ENCODE measurements at places on chromosomes 11 and 22. TPM values are rescaled to one million over a fixed set of nuclear protein-coding genes. Genes with fewer than 3 reads are reported as not detected.
A peak's percentile ranks its signal among the peaks of the same experiment; 100 is the strongest.

- H3K27ac ChIP-seq = no peak overlapping the region
- no peak for DNase-seq
- no peaks in the 10 kb centered on the region for H3K36me3 ChIP-seq
- H3K27me3 ChIP-seq = no peaks in the 10 kb centered on the region
- H3K4me1 ChIP-seq = no peaks in the 10 kb centered on the region
Measured at GRCh38 chr11:39209981-39210380, 2249.5 kb downstream of the LRRC4C start.

GRCh38 chr22:46031965-46032851, 55.2 kb upstream of the WNT7B start:
- no peak overlapping the region for H3K4me3 ChIP-seq
- no peak for DNase-seq
- H3K4me1 ChIP-seq = peaks cover 4% of the 10 kb centered on the region
- H3K36me3 ChIP-seq = no peaks in the 10 kb centered on the region
- H3K27ac ChIP-seq = no peak overlapping the region

MS4A6A gene
- total RNA-seq = 145 TPM

- H3K27me3 ChIP-seq = no peaks in the 10 kb centered on the region
- no peak overlapping the region for H3K4me3 ChIP-seq
- H3K27ac ChIP-seq = no peak overlapping the region
- H3K4me1 ChIP-seq = no peaks in the 10 kb centered on the region
- no peaks in the 10 kb centered on the region for H3K36me3 ChIP-seq
Measured at GRCh38 chr11:14093065-14093464, 130.5 kb downstream of the SPON1 start.

GRCh38 chr11:68392822-68393221, 67.7 kb upstream of the PPP6R3 start:
- no peak for DNase-seq
- H3K36me3 ChIP-seq = peaks cover 25% of the 10 kb centered on the region
- H3K27me3 ChIP-seq = no peaks in the 10 kb centered on the region
- H3K27ac ChIP-seq = no peak overlapping the region

DNA sequence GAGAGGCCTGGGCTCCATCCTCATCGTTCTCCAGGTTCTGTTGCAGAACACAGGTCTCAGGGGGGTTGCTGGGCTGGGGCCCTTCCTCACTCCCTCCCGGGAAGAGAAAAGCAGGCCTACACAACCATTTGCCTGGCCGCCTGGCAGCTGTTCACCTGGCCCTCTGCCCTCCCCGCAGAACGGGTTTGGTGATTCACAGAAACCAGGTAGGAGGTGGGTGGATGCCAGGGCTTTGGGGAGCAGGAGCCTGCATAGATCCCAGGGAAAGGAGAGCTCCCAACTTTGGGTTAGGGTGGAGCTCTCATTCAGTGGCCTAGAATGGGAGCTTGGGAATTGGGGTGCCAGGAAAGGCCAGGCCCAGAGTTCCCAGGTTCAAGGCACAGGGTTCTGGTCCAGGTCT, 995 bp downstream of the TMEM134 start:
- no peaks in the 10 kb centered on the region for H3K36me3 ChIP-seq
- no peaks in the 10 kb centered on the region for H3K27me3 ChIP-seq
- no peaks in the 10 kb centered on the region for H3K4me1 ChIP-seq
- H3K4me3 ChIP-seq = peak overlapping the region; percentile 76
- no peak for DNase-seq

GRCh38 chr22:41619979-41620588, 759 bp downstream of the DESI1 start:
- H3K27me3 ChIP-seq = no peaks in the 10 kb centered on the region
- peak overlapping the region; percentile 95 for H3K27ac ChIP-seq
- peaks cover 2% of the 10 kb centered on the region for H3K36me3 ChIP-seq
- H3K4me1 ChIP-seq = peaks cover 10% of the 10 kb centered on the region

DNA sequence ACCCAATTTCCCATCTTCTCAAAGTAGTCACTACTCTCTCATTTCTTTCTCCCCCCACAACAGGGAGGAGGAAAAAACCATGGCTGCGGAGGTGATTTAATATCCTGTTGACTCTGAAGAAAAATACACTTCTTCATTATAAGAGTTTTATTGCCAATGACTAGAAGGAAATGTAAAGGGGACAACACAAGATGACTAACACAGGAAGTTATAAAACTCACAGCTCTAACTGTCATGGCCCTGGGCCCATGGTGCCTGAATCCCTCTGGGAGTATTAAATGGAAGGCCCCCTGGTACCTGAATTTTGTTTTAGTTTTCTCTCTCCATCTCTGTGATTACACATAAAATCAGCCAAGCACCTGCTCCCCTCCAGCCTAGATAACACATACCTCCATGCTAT, 352.8 kb upstream of the FAT3 start:
- H3K4me1 ChIP-seq = no peaks in the 10 kb centered on the region
- H3K36me3 ChIP-seq = no peaks in the 10 kb centered on the region
- H3K27me3 ChIP-seq = no peaks in the 10 kb centered on the region
- H3K4me3 ChIP-seq = no peak overlapping the region
- DNase-seq = no peak
- H3K27ac ChIP-seq = no peak overlapping the region

- H3K36me3 ChIP-seq = no peaks in the 10 kb centered on the region
- no peak for DNase-seq
- no peak overlapping the region for H3K27ac ChIP-seq
- no peaks in the 10 kb centered on the region for H3K4me1 ChIP-seq
- no peak overlapping the region for H3K4me3 ChIP-seq
Measured at GRCh38 chr22:49525360-49525759, 302.3 kb downstream of the BRD1 start.

SHANK3 gene
- 40.5 TPM for total RNA-seq

DNA sequence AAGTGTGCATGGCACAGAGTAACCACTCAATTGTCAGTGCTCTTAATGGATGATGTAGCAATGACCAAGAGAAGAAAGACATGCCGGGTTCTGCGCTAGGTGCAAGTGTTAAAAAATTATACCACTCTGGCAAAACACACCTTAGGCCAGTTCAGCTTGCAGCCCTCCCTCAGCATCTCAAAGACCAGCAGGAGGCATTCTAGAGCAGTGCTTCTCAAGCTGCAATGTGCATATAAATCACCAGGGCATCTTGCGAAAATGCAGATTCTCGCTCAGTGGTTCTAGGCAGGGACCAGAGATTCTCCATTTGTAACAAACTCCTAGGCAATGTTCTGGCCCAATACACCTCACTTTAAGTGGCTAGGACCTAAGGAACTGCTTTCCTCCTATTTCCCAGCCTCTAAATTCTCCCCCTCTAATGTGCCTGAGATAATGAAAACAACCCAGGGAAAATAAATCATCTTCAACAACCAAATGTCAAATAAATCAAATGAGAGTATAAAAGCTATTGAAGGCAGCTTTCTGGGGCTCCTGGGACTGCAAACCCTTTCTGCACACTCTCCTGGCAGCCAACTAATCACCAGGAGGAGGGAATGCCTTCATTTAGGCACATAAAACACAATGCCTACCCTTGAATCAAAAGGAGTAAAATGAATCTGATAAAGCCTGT, 337.2 kb upstream of the API5 start:
- no peaks in the 10 kb centered on the region for H3K4me1 ChIP-seq
- H3K27me3 ChIP-seq = no peaks in the 10 kb centered on the region
- no peak for DNase-seq

UBASH3B gene
- total RNA-seq = 22.8 TPM

Measured in kidney (tissue), 22 donors.